Stimulated activated CD4-positive, alpha-beta T cell treated with anti-CD3 and anti-CD28 coated beads, Interleukin-15, amount 100 ng/mL, for 1 hour (primary cell): ENCODE measurements at places on chromosomes 3 and 15.

DNA sequence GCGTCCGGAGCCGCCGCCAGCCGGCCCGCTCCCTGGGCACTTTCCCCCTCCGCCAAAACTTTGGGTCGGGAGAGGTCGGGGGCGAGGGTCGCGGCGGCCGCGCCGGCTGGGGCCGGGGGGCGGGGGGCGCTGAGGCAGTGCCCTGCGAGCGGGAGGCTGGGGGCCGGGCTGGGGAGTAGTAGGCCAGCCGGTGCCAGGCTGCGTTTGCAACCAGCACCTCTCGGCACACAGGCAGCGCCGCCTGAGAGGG is 452 bp downstream of the BBX start:
- no peak for DNase-seq

GRCh38 chr15:77889009-77889806 is 188.3 kb downstream of the TBC1D2B start:
- no peak for DNase-seq

GRCh38 chr15:47965297-47965696 is 155.5 kb upstream of the SLC24A5 start:
- no peak for DNase-seq

GRCh38 chr3:139909811-139910210 is 25.2 kb upstream of the CLSTN2 start:
- DNase-seq: no peak

DNA sequence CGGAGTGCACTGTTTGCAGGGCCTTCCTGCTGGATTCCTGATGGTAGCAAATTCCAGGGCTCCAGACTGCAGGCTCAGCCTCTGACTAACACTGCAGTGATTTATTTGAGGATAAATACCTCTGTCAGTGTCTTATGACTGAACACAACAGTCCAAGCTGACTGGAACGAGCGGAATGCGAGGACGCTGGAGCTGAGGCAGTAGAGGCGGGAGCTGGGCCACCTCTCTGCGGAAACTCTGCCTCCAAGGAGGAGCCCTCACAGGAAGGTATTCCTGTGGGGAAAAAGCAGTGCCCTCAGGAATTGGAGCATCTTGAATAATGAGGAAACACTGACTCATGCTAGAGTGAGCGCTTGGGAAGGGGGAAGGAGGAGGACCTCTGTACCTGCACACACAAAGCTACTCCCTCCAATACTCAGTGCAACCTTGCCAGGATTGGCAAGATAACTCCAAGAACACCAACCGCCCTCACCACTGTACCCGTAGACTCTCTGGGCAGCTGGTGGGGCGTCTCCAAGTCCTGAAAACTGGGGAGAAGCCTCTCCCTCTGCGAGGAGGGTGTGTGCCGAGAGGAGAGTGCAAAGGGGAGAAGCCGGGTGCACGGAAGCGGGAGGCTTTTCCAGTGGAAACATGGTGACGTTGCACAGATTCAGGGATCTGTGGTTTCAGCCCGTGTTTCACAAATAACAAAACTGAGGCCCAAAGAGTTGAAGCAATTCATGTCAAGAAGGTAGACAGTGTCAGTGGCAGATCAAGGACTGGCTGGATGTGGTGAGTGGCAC is 43.0 kb downstream of the VGLL4 start:
- no peak for DNase-seq

GRCh38 chr3:107142786-107143575 is 234.3 kb upstream of the CCDC54 start:
- DNase-seq: no peak
